AG09319 (cell line): ENCODE measurements at places on chromosomes 5 and 9.

- DNase-seq: no peak
Measured at GRCh38 chr9:133118179-133118520, 2.9 kb downstream of the RALGDS start.

DNA sequence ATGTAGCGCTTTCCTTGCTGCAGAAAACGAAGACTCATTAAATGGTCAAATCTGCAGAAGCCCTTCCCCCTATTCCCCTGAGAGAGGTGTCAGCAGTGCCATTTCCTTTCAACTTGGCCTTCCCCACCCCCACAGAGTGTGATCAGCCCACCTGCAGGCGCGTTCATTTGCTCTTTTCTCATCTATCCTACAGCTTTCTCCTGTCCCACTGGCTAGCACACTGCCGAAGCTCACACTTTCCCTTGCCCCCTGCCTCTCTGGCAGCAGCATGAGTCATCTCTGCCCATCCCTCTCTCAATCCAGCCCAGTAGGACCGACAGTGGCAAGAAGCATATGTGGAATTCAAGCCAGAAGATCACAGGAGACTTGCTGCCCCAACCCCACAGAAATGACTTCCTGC lies 213.8 kb downstream of the FAM114A2 start:
- no peak for DNase-seq

- DNase-seq: no peak
Measured at GRCh38 chr5:16283791-16284190, 104.2 kb upstream of the MARCHF11 start.

DNA sequence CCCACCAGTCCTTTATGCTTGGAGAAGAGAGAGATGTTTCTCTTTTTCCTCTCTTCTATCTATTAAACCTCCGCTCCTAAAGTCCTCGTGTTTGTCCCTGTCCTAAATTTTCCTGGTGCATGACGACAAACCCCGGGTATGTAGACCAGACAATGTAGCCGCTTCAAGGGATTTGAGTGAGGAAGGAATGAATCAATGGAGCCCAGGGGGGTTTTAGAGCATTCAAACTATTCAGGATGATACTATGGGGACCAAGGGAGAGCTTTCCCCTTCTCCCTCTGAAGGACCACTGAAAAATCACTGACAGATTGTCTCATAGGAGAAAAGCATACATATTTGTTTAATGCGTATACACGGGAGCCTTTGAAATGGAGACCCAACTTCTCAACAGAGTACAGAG lies 18.4 kb downstream of the CEL start:
- DNase-seq: no peak

DNA sequence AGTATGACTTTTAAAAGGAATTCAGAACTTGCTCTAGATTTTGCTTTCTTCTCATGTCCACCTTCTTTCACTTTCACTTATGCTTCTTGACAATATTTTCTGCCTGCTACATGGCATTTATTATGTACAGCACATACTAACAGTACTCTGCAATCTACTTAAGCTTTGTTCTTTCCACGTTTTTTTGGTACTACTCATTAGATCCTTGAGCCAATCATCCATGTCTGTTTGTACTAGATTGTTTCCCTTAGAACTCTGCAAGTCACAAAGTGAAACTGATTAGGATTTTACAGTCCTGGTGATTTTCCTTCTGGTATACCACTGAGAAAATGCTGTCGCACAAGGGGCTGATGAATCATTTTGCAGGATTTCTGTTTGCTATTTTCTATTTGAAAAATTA lies 78.3 kb downstream of the PARP8 start:
- DNase-seq: no peak

- DNase-seq: no peak
Measured at GRCh38 chr5:107457138-107457537, 213.6 kb downstream of the EFNA5 start.

DNA sequence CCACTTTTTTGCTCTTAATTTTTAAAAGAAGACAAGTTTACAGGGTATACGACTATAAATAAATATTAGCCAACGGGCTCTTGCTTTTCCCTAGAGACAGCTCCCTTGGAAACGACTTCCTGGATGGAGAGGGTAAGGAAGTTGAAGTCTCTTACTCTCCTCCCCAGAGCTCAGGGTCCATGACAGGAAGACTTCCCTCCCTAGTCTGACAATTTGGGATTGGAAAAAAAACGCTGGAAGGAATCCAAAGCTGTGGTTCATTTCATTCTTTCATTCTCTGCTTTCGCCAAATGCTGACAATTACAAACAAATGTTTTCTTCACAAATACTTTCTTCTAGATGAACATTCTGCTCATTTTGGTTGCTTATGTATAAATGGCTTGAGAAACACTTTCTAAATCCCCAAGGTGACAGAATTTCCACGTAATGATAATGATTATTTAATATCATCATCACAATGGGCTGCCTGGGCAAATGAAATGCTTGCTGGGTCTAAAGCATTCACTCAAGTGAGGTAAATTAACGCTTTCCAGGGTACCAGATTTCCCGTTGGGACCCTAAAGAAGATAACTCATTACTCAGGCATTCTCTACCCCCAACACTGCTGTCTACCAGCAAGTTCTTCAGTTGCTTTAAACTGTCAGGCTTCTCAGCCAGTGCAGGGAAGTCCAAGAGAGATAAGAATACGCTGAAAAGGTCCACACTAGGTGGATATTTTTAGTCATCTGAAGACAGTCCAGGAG lies 139.8 kb upstream of the SLC30A5 start:
- DNase-seq: no peak
